Ovary (tissue), 10 donors: ENCODE measurements at places on chromosomes 12 and 14. TPM values are rescaled to one million over a fixed set of nuclear protein-coding genes. Genes with fewer than 3 reads are reported as not detected.

SLC22A17 gene
- 38.5 TPM for total RNA-seq

TMEM117 gene
- 3.5 TPM for total RNA-seq

SDR9C7 gene
- not detected for total RNA-seq

KRT79 gene
- total RNA-seq, result not detected

FAM222A gene
- 8.6 TPM for total RNA-seq

AICDA gene
- not detected for total RNA-seq

WIF1 gene
- total RNA-seq, result 1.1 TPM

USP5 gene
- total RNA-seq, result 29.4 TPM
